Left renal pelvis (tissue), 4 donors: ENCODE measurements at places on chromosomes 7 and 10.

- DNase-seq: no peak
Measured at GRCh38 chr10:23362069-23362830, 17.7 kb upstream of the C10orf67 start.

DNA sequence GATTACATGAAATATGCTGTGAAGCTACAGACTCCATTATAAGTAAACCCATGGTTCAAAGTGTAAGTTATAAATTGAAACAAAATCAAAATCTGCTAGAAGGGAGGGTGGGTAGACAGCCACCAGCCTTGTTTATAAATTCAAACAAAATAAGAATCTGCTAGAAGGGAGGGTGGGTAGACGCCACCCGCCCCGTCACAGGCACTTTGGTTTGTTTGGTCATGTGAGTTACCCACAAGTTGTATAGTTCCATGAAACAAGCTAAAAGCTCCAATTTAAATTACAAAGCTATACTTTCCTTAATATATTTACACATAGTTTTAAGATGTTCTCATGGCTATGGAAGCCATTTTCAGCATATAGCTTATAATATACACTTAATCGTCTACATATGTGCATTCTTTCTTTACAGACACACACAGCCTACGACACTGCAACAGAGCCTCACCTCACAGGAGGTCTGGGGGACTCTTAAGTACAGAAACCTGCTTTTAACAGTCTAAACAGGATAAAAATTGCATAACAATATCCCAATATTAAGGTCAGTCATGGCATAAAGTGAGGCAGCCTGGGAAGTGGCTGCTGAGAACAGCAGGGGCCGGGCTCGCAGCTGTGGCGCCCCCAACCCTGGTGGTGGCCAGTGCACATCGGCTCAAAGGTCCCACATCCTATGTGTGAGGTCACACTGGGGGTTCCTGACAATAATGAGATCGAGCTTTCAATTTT lies 28.1 kb upstream of the NCAPG2 start:
- DNase-seq: no peak

DNA sequence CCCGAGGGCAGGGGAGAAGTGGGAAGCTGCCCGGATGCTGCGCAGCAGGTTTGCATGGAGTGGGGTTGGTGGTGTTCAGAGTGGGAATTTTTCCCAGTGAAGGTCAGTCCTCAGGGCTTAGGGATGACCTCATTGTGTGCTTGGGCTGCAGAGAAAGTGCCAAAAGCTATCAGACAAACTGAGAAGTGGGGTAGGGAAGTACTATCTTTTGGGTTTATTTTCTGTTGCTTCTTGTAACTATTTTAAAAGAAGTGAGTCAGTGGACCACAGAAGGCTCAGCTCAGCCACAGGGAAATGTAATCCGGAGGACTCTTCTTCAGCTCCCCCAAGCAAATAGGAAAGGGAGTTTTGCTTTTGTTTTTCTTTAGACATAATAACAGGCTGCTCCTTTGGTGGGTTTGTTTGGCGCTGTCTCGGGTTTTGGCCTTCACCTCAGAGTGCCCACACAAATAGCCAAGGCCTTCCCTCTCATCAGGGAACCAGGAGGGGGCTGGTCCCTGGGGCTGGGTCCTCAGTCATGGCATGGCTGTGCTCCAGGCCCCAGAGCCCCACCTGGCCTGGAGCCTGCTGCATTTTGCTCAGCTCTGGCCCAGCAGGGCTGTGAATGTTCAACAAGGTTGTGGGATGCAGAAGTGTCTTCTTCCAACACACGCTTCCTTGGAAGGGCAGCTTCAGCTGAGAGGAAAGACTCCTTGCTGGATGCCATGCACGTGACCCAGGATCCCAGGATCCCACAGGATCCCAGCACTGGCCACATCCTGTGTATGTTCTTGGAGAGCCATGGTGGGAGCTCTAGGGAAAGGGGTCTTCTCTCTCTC lies 5.4 kb upstream of the FAM170B start:
- no peak for DNase-seq

- DNase-seq: no peak
Measured at GRCh38 chr10:12719365-12719764, 282.1 kb downstream of the CCDC3 start.

- DNase-seq: no peak
Measured at GRCh38 chr10:29239569-29240472, 49.0 kb upstream of the LYZL1 start.

DNA sequence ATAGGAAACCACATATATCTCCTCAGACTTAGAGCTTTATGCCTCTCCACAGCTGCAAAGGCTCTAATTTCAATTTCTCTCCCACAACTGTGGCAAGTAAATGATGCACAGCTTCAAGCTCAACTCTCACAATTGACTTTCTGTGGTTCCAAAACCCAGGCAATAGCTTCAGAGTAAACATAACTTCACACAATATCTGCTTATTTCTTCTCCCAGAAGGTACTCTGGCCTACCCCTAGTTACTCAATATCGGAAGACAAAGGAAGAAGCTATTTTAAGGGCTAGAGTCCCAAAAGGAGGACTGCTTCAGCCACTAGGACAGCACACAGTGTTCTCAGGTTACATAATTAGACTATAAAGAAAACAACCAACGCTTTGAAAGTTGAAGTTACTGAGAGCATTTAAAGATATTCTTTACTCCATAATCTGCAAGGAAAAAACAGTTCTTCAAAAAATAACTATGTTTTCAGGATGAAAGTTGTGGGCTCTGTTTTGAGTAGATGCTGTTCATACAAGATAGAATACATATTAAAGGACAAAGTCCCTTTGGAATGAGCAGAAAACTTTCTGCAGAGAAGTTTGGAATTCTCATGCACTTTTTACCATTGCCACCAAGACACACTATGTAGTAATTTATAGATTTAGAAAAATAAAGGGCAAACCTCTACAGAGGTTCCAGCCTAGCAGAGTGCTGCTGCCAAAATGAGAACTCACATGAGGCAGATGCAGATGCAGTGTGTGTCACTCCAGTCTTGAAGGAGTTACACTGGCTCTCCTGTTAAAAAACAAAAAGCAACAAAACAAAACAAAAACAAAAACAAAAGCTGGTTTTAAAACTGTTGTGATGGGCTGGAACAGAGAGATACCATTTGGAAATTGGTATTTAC lies 81.8 kb downstream of the NT5C2 start:
- peak; percentile 6 for DNase-seq

DNA sequence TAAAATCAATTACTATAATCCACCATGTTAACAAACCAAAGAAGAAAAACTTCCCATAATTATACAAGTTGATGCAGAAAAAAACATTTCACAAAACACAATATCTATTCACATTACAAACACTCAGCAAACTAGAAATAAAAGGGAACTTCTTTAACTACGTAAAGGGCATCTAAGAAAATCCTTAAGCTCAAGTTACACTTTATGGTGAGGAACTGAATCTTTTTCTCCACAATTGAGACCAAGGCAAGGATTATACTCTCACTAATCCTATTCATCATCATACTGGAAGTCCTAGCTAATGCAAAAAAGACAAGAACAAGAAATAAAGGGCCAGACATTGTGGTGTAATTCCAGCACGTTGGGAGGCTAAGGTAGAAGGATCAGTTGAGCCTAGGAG lies 159.9 kb downstream of the ZNF365 start:
- no peak for DNase-seq
